Inflammatory macrophage treated with lipopolysaccharide for 4 hours (primary cell): ENCODE measurements at places on chromosomes 12 and 14.

DNA sequence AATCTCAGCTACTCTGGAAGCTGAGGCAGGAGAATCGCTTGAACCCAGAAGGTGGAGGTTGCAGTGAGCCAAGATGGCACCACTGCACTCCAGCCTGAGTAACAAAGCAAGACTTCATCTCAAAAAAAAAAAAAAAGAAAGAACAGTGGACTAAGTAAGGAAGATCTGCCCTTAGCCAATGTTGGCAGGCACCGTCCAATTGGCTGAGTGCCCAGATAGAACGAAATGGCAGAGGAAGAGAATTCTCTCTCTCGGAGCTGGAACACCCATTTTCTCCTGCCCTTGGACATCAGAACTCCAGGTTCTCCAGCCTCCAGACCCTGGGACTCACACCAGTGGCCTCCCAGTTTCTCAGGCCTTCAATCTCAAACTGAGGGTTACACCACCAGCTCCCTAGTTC lies 49.9 kb downstream of the ESR2 start:
- DNase-seq: no peak

GRCh38 chr14:80958226-80958625 lies 2.8 kb downstream of the TSHR start:
- DNase-seq: no peak

DNA sequence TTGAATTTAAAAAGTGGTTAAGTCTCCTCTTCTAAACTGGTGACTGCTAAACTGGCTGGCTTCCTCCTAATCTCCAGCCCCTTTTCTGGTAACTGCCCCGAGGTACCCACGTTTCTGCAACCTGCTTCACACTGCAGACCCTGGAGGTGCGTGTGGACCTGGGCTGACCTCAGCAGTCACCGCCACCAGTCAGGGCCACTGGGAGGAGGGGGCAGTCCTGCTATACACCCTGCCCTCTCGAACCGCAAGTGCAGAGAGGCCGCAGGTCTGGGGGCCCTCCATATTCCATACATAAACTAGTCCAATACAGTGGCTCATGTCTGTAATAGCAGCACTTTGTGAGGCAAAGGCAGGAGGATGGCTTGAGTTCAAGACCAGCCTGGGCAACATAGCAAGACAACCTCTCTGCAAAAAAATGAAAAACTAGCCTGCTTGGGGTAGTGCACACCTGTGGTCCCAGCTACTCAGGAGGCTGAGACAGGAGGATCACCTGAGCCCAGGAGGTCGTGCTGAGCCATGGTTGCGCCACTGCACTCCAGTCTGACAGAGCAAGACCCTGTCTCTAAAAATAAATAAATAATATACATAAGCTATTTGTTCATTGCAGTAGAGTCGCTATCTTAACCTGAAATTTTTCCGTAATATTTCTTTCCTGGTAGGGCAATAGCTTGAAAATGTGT lies 25.6 kb downstream of the VPS37B start:
- no peak for DNase-seq

DNA sequence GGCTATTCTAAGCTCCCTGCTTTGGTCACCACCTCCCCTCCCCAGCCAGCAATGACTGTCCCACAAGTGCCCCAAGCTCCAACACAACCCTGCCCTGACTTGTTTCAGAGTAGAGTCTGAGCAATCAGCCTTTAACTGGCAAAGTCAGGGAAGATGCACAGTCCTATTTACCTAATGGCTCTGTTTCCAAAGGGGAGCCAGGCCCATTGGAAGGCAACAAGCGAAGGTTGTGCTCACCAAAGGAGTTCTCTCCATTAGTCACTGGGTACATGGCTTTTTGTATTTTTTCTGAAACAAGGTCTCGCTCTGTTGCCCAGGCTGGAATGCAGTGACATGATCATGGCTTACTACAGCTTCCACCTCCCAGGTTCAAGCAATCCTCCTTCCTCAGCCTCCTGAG lies 267.1 kb upstream of the CRY1 start:
- DNase-seq: no peak

GRCh38 chr12:91965781-91966180 lies 179.9 kb downstream of the BTG1 start:
- DNase-seq: no peak

- no peak for DNase-seq
Observed at GRCh38 chr12:46585854-46586621, 213.5 kb upstream of the SLC38A2 start.

GRCh38 chr14:85344171-85344570 lies 185.8 kb upstream of the FLRT2 start:
- no peak for DNase-seq

DNA sequence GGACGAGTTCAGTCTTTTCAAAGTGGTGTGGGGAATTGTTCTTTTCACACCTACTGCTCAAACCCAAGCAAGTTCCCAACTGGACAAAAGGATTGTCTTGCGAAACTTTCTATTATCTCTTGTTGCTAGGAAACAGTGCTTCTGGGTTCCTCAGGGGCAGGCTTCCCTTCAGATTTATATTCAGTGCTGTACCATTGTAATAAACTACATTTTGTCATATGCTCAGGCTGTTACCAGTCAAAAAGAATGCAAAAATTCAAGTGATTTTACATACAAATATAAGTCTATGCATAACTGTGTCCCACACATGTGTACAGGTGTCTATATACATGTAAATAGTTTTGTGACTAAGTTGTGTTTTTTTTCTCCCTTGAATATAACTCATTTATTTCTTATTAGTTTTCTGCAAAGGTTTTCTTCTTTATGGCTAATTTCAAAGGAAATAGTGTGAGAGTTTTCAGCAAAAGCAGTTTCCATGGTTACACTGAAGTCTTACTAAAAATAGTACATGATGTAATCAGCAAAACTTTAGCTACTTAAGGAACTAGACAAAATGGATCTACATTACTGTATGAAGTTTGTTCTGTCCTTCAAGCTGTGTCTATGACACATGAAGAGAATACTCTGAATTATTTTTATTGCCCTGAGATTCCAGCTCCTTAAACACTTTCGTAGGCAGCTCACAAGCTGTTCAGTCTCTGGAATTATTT lies 430.2 kb upstream of the TMPO start:
- DNase-seq: no peak

DNA sequence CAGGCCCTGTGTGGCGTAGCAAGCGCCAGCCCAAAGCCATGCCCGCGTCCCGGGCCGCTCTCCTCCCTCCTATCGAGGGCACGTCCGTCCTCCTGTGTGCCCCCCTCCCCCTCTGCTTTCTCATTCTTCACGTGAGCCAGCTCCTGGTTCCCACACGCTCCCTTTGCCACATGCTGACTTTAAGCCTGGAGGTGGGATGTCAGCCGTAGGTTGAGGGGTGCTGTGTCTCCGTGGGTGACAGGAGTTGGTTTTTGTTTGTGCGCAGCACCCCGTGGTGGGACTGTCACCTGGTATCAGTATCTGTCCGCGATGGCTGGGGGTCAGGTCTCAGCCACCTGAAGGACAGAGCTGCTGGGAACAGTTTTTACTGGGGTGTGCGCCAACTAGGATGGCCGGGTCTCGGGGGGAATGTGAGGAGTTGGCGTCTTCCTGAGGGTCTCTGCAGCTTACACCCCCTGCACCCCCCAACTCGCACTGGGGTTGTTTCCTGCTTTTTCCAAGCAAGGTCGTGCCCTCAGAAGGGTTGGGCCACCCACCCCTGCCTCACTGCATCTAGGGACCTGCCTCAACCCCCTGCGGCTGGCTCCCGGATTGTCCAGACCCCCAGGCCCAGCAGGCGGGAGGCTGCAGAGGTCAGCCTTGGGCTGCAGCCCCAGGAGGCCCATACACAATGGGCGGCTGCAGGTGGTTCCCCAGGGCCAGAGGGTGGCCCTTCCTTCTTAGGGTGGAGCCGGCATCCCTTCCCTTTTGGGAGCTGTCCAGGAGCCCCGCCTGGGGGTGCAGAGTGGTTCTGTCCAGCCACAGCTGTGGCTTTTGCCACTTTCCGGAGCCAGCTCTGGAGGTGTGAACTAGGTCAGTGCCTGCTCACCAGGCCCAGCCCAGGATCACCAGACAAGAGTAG lies 7.3 kb downstream of the ULK1 start:
- DNase-seq: no peak

DNA sequence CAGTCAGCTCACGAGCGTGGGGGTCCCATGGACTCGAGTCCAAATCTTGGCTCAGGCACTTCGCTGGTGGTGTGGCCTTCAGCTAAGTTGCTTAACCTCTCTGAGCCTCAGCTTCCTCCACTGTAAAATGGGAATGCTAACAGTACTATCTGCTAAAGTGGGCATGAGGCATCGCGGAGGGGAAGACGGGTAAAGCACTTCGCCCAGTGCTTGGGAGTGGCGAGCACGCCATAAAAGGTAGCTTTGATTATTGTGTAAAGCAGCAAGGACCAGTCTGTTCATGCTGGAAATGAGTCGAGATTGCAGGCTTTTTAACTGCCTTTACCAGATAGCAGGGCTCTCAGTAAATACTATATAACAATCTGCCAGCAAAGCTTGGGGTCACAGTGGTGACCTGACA lies 24.5 kb downstream of the HRK start:
- no peak for DNase-seq
